ENCODE measurements at places on chromosomes 1 and 21.

DNA sequence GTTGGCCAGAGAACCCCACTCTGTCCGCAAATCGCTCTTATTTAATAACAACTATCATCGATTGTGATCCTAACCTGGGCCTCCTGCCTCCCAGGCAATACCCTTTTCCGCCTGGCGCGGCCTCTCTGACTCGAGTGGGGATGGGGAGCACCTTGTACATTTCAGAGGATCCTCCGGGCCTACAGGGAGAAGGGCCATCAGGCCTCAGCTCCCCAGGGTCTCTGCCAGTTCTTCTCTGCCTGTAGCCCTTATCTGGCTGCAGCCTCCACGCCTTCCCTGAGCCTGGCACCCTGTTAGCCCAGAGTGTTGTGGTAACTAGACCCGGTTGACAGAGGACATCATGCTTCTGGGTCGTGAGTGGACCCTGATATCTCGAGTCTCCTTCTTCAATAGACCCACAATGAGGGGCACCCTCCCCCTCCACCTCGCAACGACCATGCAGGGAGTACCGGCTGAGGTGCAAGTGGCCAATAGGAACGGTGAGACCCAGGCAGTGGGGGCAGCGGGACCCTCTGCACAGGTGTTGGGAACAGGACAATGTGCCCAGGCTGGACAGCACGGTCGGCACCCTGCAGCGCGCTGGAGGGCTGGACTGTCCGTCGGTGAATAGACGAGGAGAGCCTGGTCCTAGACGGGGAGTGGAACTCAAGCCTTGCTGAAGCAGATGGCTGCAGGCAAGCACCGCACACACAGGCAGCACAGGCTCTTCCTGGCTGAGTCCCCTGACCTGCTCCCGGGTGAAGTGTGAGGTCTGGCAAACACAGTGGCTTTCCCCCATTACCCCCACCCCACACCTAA, 7.1 kb upstream of the CRYBG2 start:
- DNase-seq: no peak

DNA sequence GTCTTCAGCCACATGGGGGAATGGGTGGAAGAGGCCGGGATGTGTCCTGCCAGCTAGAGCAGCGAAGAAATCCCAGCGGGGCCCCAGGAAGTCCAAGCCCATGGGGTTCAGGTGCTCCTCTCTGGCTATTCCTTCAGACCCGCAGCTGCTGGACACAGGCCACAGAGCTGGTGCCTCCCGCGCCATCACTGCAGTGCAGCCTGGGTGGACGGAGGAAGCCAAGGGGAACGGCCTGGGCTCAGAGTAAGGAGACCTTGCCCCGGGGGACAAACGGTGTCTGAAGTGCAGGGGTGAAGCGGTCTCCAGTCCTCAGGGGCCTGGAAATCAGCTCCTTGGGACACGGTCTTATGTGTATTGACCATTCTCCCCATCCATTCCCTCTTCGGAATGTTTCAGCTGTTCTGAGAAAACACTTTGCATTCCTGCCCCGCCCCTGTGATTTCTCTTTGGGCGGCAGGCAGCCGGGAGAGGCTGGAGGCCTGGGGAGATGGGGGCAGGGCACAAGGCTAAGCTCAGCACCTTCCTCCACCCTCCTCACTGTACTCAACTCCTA, 18.4 kb downstream of the MTHFR start:
- no peak for DNase-seq

DNA sequence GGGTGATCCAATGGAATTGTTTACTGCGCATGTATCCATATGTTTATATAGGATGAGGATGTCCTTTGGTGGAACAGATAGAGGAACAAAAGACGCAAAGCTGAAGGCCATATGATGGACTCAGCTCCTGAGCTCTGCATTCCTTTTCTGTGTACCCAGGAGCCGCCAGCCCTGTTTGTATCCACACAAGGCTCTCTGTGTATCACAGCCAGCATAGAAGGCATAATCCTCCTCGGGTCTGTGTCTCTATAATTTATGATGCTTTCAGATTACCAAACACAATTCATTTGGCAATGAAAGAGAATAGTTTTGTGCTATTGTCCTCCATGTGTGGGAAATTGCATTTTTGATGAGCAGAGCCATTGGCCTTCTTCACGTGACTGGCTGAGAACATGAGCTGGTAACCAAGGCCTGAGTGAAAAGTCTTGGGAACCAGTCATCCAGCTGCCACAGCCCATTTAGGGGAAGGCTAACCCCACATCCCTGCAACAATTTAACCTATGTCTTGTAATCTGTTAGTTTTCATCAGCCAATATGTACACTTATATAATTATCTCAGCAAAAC, 119.2 kb downstream of the PBX1 start:
- no peak for DNase-seq

DNA sequence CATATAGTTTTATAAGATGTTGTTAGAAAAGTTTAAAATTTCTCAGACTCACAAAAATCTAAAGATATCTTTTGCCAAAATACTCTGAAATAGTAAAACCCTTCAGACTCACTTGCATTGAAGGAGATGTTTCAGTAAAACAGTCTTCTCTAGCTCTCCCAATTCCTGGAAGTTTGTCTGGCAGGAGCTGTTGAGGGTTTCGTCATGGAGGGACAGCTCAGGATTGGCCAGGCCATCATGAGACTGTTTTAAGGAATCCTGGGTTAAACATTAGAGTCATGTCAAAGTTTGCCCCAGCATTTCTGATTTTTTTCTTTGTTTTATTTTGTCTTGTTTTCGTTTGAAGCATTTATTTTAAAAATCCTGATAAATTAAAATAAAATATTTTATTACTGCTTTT, 293.8 kb upstream of the PBX1 start:
- DNase-seq: no peak

GRCh38 chr1:112533029-112533428, 24.3 kb downstream of the WNT2B start:
- DNase-seq: no peak

GRCh38 chr1:77382366-77382765, 100.5 kb downstream of the AK5 start:
- no peak for DNase-seq

Measured in T-helper 9 cell (primary cell).